ENCODE measurements at places on chromosomes 6 and 20. TPM values are rescaled to one million over a fixed set of nuclear protein-coding genes. Genes with fewer than 3 reads are reported as not detected.

The BCLAF1 gene
- total RNA-seq = 270 TPM

The C6orf163 gene
- total RNA-seq = 5.0 TPM

The UST gene
- total RNA-seq = 0.47 TPM

The NDUFAF5 gene
- 47.1 TPM for total RNA-seq

The WFDC5 gene
- not detected for total RNA-seq

The SLC9A8 gene
- total RNA-seq = 28.3 TPM

The DLK2 gene
- total RNA-seq = 0.71 TPM

The MEI4 gene
- 0.08 TPM for total RNA-seq

The E2F3 gene
- total RNA-seq = 45.2 TPM

The OPRM1 gene
- total RNA-seq = not detected

The SRSF12 gene
- not detected for total RNA-seq

The SPACA1 gene
- total RNA-seq = not detected

The IL17F gene
- not detected for total RNA-seq
